ENCODE measurements at places on chromosomes 2 and 18.

DNA sequence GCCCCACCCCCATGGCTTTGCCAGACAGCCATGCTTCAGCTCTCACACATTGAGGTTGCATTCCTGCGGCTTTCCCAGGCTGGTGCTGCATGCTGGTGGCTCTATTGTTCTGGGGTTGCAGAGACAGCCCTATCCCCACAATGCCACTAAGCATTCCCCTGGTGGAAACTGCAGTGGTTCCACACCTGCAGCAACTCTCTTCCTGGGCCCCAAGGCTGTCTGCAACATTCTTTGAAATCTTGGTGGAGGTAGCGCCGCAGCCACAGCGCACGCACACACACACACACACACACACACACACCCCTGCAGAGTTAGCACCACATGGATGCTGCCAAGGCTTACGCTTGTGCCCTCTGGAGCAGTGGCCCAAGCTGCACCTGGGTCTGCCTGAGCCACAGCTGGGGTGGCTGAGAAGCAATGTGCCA, 21.4 kb downstream of the SFXN5 start:
- DNase-seq = no peak

GRCh38 chr2:156327835-156328695, 4.5 kb downstream of the NR4A2 start:
- DNase-seq = no peak

- DNase-seq = no peak
Measured at GRCh38 chr2:67600946-67601345, 203.8 kb downstream of the ETAA1 start.

DNA sequence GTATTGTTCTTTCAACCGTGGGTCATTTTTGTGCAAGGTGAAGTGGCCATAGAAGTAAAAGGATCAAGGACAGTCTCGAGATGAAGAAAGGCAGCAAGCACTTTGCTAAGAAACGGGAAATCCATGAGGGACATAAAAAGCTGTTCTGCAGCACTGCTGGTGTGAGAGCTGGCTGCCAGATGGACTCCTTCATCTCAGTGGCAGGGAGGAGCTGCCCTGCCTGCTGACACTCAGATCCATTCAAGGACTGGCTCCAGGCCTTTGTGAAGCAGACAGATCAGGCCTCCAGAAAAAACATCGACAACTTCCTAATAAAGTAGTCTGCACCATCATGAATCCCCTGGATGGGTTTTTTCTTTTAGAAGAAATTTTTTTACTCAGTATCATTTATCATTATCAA, 29.5 kb downstream of the RMC1 start:
- DNase-seq = no peak

DNA sequence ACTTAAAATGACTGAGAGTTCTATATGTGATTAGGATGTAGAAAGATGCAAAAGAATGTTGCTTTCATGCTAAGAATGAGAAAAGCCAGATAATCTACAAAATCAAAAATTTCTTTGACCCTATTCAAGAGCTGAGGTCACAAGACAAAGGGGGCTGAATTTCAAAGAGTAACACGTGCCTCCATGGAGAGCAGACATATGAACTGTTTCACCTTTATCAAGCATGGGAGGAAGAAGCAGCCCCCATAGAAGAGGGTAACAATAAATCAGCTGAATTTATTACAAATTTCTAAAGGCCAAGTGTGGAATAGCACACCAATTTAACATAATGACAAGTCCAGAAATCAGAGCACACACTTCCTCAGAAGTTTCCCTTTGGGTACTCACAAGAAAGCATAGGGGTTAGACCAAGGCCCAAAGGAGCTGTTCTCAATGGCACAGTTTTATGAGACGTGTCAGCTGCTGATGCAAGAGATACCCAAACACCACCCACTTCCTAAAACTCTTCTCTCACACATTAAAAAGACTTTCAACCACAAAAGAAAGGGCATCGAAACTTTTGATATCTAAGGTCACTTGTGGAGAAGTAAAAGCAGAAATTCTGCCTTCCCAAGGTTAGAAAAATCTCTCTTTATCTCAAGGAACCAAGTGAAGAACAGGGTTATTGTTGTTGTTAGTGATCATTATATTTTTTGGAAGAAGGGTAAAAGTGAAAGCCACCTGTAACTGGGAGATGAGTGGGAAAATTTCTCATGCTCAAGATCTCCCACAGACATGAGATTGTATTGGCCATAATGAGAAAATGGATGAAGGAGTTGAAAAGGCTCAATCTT, 950.1 kb downstream of the TRIB2 start:
- DNase-seq = no peak

- peak; percentile 13 for DNase-seq
Measured at GRCh38 chr2:70995426-70995729, 705 bp upstream of the TEX261 start.

DNA sequence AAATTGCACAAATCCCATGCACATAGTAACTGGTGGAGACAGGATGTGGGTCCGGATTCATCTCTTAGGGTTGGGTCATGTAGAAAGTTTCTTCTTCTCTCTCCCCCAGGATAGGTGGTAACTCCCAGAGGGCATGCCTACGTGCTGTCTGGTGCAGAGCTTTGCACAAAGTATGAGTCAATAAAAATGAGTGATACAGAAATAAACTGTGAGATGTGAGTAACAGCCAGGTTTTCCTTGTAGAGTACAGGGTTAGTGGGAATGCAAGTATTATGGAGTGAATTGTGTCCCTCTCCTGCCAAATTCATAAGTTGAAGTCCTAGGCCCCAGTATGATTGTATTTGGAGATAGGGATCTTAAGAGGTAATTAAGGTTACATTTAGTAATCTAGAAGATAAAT, 289.4 kb downstream of the ALK start:
- no peak for DNase-seq

GRCh38 chr2:173448938-173449471, 94.3 kb downstream of the CDCA7 start:
- peak; percentile 99 for DNase-seq

DNA sequence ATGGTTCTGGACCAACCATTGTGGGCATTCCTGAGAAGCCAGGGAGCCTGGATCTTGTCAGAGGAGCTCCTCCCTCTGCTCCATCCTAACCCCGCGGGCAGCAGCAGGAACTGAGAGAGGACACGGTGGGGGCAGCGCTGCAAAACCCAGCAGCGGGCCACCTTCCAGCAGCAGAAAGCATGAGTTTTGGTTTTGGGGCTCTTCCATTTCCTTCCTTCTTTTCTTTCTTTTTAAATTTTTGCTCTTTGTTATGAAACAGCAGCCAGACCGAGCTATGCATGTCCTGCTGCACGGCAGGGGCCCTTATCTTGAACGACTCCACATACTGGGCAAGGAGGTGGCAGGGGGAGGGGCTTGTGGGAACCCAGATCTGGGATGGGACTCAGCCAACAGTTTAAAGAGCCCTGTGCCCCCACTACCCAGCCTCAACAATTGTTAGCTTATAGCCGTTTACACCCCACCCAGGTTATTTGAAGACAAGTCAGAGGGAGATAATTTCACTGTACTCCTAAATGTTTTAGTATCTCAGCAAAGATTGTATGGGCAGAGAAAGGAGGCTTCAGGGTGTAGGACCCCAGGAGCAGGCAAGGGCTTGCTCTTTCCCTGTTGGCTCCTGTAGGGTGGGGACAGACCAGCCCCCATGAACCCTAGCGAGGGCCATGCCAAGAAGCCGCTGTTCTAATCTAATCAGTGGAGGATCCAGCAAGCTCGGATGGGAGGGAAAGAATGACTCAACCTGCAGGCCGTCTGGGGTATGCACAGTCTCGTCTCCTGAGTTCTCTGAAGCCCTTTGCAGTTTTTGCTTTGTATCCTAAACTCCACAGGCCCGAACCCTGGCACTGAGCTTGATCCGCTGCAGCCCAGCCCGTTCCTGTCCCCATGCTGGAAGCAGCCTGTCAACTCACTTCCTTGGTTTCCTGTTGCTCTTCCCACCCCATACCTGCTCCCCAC, 75.3 kb downstream of the LRRFIP1 start:
- DNase-seq = no peak

DNA sequence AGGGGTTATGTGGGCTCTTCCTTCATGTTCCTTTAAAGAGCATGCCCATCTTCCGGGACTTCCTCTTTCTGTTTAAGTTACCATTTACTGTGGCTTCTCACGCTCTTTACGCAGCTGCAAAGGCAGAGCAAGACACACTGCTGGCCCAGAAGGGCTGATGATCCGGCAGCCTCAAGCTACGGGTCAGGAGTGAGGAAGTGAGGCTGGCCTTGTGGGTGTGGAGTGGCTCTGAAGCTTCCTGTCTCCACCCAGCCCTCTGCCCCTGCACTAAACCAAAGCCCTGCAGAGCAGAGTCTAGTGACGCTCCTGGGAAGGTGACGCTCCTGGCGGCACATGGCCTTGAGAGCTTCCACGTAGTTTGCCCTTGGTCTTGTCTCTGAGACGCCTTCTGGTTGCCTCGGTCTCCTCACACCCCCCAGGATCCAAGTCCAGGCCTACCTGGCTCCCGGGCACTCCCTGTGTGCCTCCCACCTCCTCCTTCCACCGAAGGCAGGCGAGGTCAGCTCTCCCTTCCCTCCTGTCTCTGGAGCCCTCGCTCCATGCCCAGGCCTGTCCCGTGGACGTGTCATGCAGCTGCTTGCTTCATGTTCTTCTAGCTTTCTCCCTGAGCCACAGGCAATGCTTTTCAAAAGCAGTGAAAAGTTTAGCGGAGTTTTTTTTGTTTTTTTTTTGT, 50.3 kb downstream of the ARL4C start:
- DNase-seq = no peak

GRCh38 chr2:102002228-102002627, 10.5 kb downstream of the IL1R2 start:
- DNase-seq = no peak

DNA sequence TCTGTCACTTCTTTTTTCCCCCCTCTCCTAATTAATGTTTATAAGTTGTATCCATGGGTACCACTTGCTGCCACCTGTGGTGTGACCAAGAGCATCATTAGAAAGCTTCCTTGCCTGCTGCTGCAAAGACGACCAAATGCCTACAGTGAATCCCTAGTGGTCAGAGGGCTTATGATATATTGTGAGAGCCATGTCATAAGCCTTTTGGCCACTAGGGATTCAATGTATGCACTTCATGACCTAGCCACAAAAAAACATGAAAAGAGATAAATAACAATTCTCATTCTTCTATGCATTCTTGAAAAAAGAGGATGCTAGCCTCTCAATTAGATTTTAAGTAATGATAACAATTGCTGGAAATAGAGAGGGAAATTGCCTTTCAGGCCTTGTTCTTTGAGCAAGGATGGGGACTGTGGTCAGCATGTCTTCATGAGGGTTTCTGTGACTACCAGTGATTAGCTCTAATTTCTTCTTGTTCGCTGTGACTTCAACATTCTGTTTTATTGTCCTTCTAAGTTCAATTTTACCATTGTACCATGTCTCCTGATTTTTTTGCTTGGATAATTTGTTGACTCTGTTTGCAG, 435.3 kb downstream of the TGIF1 start:
- DNase-seq = no peak

DNA sequence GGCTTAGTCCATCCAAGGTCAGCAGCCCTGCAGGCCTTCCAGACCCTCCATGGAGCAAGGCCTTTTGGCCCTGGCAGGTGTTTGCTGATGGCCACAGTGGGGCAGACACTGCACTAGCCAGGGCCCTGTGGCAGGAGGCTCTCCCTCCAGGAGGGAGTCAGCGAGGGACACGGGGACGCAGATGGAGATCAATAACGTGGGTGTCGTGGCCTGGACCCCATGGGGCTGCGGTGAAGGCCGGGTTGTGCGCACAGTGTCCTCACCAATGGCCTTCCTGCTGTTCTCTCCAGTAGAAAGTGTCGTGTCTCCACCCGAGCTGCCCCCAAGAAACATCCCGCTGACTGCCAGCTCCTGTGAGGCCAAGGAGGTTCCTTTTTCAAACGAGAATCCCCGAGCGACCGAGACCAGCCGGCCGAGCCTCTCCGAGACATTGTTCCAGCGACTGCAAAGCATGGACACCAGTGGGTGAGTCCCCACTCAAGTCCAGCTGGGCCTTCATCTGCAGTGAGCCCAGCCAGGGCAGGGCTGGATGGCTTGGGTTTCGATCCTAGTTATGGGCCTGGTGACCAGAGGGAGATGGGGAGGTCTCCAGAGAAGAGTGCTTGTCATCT, 65.4 kb downstream of the INPP5D start:
- DNase-seq = no peak

Data from NCI-H1694 (cell line).